ENCODE measurements at places on chromosomes 5 and 9.

- DNase-seq: no peak
These were observed 186.8 kb downstream of the TTLL11 start for GRCh38 chr9:121906074-121906870.

DNA sequence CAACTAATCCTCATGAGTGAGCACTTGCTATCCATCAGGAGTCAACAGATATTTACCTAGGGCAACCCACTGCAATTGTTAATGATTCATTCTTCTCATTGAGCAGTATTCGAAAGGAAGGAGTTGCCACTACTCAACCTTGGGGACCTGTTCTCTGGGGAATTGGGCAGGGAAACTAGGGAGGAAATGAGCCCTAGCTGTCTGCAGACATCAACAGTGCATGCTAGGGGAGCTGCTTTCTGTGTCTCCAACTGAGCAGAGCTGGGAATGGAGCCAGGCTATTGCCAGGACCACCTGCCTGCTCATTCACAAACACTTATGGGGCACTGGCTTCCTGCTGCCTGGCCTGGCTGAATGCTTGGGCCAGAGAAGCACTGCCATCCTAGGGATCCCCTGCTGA lies 183.4 kb downstream of the TMEM38B start:
- no peak for DNase-seq

DNA sequence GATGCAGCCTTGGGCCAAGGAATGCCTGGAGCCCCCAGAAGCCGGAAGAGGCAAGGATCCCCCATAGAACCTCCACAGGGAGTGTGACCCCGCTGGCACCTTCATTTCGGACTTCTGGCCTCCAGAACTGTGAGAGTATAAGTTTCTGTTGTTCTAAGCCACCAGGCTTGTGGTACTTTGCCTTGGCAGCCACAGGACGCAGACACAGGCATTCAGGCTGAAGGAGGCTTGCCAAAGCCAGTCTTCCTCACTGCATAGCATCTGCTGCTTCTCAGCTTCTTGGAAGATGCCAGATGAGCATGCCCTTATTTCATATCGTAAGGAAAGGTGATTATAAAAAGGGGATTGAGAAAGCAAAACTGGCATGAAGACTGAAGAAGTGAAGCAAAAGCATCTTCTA lies 61.1 kb upstream of the TAS2R1 start:
- DNase-seq: no peak

DNA sequence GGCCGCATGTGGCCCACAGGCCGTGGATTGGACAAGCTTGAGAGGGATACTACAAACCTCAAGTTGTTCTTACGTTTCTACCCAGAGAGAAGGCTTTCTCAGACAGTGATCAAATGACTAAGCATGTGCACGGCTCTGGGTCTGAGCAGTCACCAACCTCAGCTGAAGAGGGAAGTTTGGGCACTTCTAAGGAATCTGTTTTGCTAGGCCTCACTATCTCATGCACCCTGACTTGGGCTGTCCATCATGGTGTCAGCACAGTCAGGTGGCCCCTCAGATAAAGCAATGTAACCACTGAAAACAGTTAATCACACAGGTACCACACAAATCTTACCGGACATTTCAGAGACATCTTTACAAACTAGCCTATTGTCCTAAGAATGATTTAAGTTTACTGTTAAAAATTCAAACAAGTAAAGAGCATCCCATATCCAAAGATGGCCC lies 24.6 kb downstream of the CSF2 start:
- no peak for DNase-seq

GRCh38 chr5:169071-169727 lies 22.1 kb upstream of the LRRC14B start:
- peak; percentile 96 for DNase-seq

DNA sequence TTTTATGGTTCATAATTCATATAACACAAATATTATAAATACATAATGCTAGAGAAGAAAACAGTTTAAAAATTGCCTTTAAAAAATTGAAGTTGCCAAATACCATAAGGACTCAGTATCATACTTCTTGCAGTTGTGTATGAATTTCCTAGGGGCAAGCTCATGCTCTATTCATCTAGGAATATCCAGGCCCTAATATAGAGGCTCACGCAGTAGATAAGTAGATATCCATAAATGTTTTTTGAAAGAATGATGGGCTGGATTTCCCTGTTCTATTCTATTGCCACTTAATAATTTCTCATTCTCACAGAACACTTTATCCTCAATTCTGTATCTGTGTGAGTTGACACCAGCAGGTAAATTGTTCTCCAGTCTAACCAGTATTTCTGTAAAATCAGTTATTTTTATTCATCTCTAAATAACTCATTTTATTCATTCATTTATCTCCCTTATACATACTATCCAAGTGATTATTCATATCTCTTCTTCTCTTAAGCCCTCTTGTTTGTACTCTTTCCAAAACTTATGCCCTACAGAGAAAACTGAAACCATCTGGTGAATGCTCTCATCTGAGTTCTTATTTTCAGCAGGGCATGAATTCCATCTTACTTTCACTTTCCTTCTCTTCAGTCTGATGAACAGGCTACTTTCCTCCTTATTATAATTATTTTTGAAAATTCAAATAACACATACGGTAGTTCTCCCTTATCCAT lies 97.1 kb downstream of the SLC44A1 start:
- DNase-seq: no peak
